Mucosa of descending colon (tissue), 3 donors: ENCODE measurements at places on chromosomes 16 and 17.

- no peak for DNase-seq
Measured at GRCh38 chr16:58859958-58860669, 126.0 kb upstream of the GOT2 start.

DNA sequence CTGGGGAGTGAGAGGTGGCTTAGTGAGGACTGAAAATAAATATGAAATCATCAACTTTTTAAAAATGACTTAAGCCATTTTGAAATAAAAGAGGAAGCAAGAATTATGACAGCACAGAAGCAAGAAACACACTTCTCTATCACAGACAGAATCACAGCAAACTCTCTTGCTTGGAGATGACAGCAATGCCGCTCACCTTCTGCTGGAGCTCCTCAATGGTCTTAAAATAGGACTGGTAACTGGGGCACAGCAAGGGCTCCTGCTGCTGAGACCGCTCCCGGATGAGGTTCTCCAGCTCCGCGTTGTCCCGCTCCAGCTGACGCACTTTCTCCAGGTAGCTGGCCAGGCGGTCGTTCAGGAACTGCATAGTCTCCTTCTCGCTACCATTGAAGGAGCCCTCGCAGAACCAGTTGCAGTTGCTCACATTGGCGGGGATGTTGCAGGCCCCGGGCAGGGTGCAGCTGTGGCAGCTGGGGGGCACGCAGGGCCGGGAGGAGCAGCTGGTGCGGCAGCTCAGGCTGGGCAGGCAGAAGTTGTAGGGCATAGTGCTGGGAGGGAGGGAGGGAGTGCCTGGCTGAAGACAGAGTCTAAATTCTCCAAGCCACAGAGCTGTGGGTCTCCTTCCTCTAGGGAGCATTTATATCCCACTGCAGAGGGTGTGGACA, at the start of gene KRT31:
KRT31 (minus strand) TSS at position 613 of the 665 bp plus-strand sequence; CDS start at position 544, 69 bp downstream.
- no peak for DNase-seq

DNA sequence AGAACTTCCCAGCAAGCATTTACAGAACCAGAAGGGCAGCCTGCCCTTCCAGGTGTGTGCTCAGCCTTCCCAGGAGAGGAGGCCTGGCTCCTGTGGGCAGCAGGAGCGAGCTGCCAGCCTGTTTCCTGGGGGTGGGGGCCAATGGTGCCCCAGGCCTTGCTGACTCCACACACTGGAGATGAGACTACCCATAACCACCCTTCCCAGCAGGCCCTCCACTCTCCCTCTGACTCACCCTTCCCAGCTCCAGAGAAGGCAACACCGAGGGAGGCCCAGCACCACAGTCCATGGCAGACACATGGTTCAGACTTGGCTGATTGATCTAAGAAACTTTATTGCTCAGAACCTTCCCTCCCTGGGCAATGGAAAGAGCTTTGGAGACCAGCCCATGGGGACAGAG, 1.8 kb upstream of the PRSS53 start:
- no peak for DNase-seq

DNA sequence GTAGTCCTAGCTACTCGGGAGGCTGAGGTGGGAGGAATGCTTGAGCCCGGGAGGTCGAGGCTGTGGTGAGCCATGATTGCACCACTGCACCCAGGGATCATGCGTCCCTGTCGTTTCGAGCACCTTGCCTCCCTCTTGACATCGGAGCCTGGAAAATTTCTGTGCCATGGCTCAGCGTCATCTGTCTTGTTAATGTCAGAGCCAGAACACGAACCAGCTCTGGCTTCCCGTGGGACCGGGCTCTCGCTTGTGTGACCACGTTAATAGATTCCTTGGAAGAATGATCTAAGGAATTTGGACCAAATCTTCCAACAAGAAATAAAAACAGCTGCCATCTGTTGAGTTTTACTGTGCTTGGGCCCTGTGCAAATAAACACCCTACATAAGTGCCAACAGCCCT, 117.7 kb downstream of the ABCC1 start:
- DNase-seq = no peak

DNA sequence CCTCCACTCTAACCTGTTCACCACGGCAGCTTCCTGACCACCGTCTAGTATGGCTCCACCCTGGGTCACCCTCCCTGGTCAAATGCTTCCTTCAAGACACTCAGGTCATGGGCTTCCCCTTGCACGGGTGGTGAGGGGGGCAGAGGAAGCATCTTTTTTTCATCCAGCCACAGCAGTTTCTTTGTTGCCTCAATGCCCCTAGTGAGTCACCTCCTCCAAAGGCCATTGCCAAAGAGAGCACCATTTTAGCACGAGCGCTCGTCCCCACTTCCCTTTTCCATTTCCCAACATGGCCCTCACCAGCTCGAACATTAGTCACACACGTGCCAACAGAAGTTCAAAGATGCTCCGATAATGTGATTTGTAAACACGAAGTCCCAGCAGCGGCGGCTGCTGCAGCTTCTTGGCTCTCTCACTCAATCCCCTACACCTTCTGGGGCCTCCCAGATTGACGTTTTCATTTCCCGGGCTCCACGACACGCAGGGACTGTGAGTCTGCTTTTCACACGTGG, 134.6 kb downstream of the GAS7 start:
- peak; percentile 59 for DNase-seq
